ENCODE measurements at places on chromosomes 3 and 15. TPM values are rescaled to one million over a fixed set of nuclear protein-coding genes. Genes with fewer than 3 reads are reported as not detected.

- DNase-seq, result peak; percentile 36
Observed at GRCh38 chr3:108489776-108490175, 20.6 kb downstream of the MYH15 start.

GRCh38 chr15:40420793-40421192, 15.2 kb downstream of the IVD start:
- DNase-seq, result no peak

GRCh38 chr3:108065096-108065495, 25.7 kb downstream of the CD47 start:
- DNase-seq, result no peak

DNA sequence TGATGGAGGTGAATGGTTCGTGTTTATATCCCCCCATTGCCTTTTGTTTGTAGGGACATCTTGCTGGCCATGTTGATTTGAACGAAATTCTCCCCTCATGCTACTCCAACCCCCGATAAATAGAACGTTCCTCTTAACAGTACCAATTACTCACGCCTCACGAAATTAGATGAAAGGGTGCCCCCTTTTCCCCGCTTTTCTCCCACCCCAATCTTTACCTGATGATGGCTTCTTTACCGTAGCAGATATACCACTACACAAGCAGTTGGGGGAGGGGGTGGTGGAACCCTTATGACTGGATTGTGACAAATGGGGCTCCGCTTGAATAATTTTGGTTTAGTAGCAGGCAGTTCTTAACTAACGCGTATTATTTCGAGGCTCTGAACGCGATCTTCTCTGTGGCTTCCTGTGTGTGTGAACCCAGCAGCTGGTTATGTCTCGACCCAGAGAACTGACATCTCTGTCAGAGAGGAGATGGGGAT, 1.1 kb downstream of the PIAS1 start:
- peak; percentile 69 for DNase-seq

DNA sequence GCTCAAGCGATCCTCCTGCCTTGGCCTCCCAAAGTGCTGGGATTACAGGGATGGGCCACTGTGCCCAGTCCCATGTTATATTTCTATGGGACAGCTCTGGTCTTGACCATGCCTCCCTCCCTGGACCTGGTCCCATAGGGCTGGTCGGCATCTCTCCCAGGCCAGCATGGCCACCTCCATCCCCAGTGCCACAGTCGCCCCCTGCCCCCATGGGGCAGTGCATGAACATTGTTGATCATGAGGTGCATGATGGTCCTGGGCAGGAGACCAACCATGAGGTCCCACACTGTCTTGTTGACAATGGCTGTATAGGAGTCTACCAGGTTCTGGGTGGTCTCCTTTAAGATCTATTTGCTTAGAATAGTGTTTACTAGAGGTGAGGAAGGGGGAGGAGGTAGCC, 6.5 kb downstream of the RPS17 start:
- no peak for DNase-seq

DNA sequence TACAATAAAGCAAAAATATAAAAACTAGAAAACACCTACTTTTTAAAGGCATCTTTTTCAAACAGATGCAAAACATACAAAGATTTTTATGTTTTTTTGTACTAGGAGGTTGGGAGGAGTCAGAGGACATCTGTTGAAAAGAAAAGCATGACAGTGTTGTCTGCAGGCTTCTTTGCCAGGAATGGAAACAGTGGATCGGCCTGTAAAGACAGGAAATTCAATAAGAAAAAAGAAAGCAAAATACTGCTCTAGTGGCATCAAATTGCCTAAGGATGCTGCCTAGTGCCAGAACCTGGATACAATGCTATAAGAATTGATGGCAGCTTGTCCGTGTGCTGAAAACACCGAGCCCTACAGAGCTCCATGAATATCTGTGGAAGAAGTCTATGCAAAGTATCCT, 69.9 kb downstream of the TBC1D5 start:
- peak; percentile 31 for DNase-seq

- no peak for DNase-seq
Observed at GRCh38 chr15:33443708-33444107, 132.9 kb downstream of the RYR3 start.

DNA sequence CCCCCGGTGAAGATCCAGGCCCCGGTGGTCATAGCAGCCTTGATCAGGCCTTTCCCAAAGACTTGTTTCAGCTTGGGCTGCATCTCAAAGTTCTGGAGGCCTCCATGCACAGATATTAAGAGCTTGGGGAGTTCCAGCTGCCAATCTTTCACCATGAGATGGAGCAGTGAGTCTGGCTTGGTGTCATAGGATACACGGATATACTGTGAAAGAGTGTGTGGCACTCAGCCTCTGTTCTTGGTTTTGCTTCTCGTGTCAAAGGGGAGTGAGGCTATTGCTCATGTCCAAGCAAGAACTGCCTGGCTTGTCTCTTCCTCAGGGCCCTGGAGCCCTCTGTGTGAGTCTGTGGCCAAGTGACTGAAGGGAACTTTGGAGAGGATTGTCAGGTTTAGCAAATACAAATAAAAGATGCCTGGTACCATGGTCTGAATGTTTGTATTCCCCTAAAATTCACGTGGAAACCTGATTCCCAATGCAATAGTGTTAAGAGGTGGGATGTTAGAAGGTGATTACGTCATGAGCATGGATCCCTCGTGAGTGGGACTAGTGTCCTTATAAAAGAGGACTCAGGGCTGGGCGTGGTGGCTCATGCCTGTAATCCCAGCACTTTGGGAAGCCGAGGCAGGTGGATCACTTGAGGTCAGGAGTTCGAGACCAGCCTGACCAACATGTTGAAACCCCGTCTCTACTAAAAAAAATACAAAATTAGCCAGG, 33.5 kb downstream of the TRPM1 start:
- no peak for DNase-seq

- no peak for DNase-seq
Observed at GRCh38 chr3:73805435-73805834, 180.7 kb upstream of the PDZRN3 start.

- peak; percentile 40 for DNase-seq
Observed at GRCh38 chr3:115099134-115099985, 47.7 kb downstream of the ZBTB20 start.

- DNase-seq, result no peak
Observed at GRCh38 chr15:25719101-25719985, 143.8 kb downstream of the ATP10A start.

DNA sequence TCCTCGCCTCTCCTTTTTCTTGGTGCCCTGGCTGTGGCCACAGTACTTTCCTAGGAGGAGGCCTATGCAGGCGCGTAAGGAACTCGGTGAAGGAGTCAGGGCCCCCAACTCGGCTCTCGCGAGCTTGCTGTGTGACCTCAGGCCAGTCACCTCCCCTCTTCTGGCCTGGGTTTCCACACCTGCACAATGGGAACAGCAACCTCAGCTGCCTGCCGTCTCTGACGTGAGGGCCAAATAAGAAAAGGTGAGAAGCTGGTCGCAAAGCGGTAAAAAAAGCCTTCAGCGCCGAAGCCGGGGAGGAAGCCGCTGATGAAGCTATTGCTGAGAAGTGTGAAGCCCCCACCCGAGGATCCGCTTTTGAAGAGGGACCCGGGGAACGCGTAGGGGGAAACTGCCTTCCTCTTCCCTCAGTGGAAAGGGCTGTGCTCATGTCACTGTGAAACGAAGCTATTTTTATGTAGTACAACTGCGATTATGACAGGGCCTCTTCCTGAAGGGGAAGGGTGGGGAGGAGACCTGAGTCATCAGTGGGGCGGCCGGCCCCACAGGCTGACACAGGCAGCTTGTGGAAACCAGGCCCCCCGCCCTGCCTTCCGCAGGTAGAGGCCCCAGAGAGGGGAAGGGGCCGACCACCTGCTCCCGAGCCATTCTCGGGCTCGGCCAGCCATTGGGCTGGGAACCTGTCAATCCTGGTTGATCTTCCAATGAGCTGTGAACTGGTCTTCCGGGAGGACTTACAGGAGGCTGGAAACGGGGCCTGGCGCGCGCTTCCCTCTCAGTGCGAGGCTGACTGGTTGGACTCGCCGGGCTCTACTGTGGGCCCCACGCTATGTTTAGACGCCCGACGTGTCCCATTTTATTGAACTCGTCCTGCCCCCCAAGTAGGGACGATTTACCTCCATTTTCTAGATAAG, 18.0 kb upstream of the ANKDD1A start:
- DNase-seq, result peak; percentile 96

DNA sequence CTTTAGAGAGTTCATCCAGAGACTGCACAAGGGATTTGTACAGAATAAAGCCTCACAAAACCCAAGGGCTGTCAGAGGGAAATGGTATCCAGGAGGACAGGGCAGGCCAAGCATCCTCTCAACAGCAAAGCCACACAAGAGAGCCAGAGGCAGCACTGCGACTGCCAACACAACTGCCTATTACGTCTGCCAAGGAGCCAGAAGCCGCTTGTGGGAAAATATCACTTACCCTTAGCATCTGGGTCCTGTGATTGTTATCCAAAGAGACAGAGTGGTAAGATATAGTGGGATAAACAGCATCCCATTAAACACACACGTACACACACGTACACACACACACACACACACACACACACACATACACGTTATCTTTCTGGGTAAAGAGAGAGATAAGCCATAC, 618.3 kb upstream of the AGTR1 start:
- no peak for DNase-seq

QTRT2 gene
- 12.6 TPM for polyA plus RNA-seq

GPR27 gene
- polyA plus RNA-seq, result 2.7 TPM

ALDH1A3 gene
- 14.4 TPM for polyA plus RNA-seq
